NCI-H1105 (cell line): ENCODE measurements at places on chromosomes 5 and 9.
A peak's percentile ranks its signal among the peaks of the same experiment; 100 is the strongest.

- DNase-seq, result no peak
Observed at GRCh38 chr5:119302916-119303897, 52.6 kb upstream of the TNFAIP8 start.

DNA sequence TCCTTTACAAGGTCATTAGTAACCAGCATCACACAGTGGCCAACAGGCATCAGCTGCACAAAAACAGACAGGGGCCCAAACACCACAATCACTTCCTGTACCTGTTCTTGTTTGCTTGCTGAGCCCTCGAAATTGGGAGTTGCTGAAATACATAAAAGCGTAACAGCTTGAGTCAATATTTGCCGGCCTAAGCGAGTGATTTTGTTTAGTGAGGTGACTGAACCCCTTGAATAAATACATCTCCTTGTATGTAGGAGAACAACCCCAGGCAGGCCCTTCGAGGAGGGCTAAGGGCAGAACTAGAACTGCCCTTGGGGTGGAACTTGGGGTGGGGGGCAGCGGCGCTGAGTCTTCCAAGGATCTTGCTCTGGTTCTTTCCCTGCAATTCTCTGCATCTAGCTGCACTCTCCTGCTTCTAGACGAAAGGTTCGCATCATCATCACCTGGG lies 502.5 kb downstream of the RASEF start:
- DNase-seq, result no peak

DNA sequence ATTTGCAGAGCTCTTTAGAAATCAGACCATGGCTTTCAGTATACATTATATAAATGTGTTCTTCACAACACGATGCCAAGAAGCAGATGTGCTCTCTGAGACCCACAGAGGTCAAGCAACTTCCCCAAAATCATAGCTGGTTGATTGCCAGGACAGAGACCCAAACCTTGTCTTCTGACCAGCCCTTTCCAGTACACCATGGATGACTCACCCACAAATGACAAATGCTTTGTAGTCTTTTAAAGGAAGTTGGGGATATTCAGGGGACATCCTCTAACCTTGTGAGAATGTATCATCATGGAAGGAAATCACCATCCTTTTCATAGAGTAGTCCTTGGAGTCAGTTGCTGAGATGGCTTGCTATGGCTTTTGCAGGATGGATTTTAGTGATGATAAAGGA lies 30.1 kb downstream of the ZNF462 start:
- DNase-seq, result no peak

DNA sequence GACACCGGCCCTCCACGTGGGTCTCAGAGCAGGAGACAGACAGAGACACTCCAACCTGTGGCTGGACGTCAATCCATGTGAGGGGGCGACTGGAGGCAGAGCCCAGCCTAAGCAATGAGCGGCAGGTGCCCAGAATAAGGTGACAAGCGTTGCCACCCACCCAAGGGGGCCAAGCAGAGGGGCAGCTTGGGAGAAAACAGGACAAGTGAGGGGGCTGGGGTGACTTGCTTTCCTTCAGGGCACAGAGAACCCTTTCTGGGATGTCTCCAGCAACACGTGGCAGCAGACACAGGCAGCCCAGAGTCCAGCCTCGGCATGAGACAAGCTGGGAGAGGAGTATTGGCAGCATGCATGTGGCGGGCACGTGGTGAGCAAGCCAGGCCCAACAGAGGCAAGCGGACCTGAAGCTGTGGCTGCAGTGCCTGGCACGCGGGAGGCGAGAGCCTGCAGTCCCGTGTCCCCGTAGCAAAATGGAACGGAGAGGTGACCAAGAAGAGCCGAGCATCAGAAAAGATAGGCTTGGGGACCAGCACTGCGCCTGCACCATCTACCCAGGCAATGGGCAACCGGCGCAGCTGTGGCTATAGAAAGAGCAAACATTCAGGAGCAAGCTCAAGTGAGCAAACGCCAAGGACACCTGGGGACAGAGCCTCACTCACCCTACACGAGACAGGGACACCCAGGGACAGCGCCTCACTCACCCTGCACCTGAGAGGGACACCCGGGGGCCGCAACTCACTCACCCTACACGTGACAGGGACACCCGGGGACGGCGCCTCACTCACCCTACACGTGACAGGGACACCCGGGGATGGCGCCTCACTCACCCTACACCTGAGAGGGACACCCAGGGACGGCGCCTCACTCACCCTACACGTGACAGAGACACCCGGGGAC lies 6.2 kb downstream of the TERT start:
- no peak for DNase-seq

- DNase-seq, result no peak
Observed at GRCh38 chr5:55850839-55851674, at the start of gene IL31RA. Gene IL31RA, plus strand, starts transcription at chr5:55851357. Its CDS starts 214 bp downstream, at chr5:55851571.

GRCh38 chr5:102223542-102224477 lies 72.3 kb downstream of the SLCO4C1 start:
- DNase-seq, result no peak

DNA sequence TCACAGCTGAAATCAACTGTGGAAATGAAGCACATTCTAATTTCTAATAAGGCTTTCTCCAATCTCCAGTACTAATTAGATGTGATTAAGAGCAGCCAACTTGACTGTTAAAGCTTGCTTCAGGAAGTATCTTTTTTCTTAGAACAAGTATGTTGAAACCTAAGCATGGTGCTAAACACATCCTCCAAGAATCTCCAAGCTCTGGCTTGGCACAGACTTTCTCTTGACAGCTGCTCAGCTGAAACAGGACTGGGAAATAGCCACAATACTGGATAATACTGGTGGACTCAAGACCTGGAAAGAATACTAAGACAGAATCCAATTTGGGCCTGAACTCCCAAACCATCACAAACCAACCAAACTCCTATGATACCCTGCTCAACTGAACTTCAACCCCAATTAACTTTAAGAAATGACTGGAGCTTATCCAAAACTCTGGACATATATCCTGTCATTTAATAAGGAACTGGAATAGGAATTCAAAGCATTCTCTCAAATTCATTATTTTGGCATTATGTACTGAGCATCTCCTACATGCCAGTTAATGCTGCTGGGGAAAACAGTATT lies 16.2 kb downstream of the PRKAA1 start:
- no peak for DNase-seq

DNA sequence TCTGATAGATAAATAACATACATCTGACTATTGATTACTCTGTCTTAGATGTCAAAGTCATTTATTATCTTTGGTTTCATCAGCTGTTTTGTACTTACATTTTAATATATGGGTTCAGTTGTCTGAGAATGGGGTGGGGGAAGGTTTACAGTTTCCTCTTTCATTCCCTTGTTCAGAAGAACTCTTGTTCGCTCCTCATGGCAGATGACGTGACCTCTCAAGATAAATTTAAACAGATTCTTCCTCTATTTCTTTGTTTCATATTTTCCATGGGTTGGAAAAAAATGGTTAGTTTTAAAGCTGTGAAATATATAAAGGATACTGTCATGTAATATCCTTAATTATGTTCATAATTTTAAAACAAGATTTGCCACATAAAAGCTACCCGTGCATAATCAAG lies 61.4 kb downstream of the TSSK1B start:
- DNase-seq, result no peak

DNA sequence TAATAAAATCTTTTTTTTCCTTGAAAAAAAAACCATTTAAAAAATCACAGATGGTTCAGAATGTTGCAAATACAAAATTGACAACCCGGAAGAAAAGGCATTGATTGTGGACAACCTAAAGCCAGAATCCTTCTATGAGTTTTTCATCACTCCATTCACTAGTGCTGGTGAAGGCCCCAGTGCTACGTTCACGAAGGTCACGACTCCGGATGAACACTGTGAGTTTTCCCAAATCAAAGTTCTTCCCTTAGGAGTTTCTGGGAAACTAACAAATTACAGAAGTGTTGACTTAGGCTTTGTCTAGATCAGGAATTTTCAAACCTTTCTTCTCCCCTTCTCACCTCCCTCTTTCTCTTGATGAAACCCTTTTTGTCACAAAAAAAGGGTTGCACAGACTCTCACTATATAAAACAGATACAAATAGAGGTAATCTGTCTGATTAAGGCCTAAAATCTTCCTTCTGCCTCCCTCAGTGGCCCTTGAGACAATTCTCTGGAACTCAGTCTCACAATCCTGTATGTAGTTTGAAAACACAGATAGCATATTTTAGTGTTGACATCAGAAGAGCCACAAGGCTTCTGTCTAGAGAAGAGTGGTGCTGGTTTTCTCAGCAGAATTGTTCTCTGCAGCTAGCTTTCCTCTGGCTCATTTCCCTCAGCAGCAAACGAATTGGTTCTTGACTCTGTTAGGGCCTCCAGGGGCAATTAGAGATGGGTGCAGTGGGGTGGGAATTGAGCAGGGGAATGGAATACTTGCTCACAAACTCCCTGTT lies 79.5 kb downstream of the OSMR start:
- no peak for DNase-seq

GRCh38 chr5:55915783-55916182 lies 64.6 kb downstream of the IL31RA start:
- DNase-seq, result no peak

DNA sequence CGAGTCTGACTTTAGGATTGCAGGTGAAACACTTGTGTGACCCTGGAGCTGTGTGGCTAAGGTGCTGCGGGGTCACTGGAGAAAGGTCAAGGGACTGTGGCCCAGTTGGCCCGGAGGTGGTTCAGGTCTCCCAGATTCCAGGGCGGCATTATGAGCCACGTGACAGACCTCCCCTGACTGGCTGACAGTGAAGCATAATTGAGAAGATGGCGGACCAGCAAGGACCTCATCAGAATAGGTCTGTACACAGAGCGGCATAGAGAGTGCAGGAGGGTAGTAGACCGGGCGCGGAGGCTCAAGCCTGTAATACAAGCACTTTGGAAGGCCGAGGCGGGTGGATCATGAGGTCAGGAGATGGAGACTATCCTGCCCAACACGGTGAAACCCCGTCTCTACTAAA lies 815 bp upstream of the ODF2 start:
- DNase-seq, result no peak

DNA sequence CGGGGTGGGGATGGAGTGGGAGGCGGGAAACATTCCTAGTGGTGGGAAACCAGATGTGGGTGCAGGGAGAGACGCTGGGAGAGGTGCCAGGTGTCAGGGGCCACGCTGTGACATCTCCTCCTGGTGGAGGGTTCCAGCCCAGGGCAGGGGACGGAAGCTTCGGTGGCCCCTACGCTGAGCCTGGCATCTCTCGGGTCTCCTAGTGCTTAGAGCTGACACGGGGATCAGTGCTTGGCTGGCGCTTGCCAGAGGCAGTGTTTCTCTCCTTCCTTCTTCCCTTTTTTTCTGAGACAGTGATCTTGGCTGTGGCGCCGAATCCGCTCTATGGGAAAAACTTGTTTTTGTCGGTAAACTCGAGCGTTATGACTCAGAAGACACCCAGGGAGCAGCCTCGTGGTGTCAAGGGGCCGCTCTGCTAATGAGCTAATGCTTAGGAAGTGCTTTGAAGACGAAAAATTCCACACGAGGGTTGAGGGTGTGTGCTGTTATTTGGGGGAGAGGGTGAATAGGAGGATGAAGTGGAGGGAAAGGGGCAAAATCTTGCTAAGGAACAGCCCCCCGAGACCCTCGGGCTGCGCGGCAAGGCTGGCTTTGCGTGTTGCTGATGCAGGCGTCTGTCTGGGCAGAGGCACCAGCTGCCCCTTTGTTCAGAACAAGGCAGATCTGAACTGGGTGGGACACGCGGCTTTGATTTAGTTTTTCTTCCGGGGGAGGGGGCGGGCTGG lies 20.4 kb upstream of the IER5L start:
- no peak for DNase-seq

DNA sequence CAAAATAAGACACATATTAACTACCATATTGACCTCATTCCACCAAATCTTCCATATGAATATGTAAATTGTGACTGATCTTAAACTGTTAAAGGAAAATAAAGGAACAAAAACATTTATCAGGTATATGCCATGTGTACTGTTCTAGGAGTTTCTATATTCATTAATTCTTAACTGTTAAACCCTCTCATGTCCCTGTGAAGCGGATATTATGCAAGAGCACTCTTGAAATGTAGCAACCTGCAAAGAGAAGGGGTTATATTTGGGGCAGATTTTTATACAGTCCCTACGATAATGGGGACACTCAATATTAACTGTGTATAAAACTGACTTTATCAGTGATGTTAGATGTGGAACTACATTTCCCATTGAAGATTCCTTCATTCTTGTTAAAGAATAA lies 184.9 kb upstream of the OR13F1 start:
- DNase-seq, result peak; percentile 7

GRCh38 chr5:177498013-177498787 lies 796 bp upstream of the PDLIM7 start:
- DNase-seq, result no peak

DNA sequence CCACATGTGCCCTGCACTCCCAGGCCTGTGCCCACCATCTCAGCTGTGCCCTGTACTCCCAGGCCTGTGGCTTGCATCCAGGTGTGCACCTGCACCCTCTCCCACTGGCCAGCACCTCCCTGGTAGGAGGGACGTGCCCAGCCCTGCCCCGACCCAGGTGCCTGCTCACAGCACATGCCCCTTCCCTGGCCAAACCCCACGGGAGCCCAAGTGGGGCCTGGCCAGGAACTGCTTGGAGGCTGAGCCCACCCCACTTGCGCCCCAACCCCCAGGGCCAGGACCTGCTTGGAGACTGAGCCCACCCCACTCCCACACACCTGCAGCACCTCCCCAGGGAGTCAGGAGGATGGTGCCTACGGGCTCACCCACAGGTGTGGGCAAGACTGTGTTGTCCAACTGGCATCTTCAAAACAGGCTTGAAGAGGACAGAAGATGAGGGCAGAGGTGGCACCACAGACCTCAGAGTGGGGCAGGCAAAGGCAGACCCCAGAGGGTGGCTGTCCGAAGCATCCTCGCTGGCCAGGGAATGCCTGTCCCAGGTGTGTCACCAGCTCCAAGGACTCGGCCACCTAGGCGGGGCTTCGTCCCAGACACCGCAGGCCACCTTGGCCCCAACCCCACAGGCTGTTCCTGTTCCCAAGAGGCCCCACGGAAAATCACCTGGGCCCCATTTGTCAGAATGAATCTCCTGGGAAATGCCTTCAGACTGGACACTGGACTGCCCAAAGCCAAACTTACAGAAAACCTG lies 10.8 kb downstream of the ZDHHC11B start:
- DNase-seq, result no peak

- peak; percentile 82 for DNase-seq
Observed at GRCh38 chr9:96139592-96140295, 162.2 kb downstream of the HSD17B3 start.

DNA sequence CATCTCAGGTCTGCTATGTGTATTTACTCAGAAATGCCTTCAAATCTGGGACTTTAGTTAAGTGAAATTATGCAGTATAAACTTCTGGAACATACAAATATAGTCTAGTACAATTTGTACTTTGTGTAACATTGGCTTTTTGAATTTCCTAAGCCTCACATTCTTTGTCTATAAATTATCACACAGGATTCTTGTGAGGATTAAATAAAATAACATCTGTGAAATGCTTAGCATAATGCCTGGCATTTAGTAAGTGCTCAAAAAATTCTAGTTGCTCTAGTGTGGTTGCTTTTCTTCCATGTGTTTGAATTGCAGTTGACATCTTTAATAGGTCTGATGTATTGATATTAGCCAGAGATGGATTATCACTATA lies 2.6 kb downstream of the HMMR start:
- no peak for DNase-seq

GRCh38 chr9:121239071-121239470 lies 28.9 kb upstream of the GSN start:
- no peak for DNase-seq
